ENCODE measurements at places on chromosomes 1 and 21. TPM values are rescaled to one million over a fixed set of nuclear protein-coding genes. Genes with fewer than 3 reads are reported as not detected.
A peak's percentile ranks its signal among the peaks of the same experiment; 100 is the strongest.

- no peaks in the 10 kb centered on the region for H3K36me3 ChIP-seq
- H3K27me3 ChIP-seq: no peaks in the 10 kb centered on the region
- no peak overlapping the region for H3K27ac ChIP-seq
- no peak overlapping the region for H3K4me3 ChIP-seq
Measured at GRCh38 chr1:3922201-3922725, 22.2 kb upstream of the C1orf174 start.

- H3K27me3 ChIP-seq: no peaks in the 10 kb centered on the region
- peak overlapping the region; percentile 92 for H3K4me3 ChIP-seq
Measured at GRCh38 chr1:112620377-112620695, 704 bp downstream of the CAPZA1 start.

GRCh38 chr1:205272536-205272935 lies 44.8 kb downstream of the TMCC2 start:
- no peak for DNase-seq
- no peaks in the 10 kb centered on the region for H3K27me3 ChIP-seq
- no peaks in the 10 kb centered on the region for H3K36me3 ChIP-seq
- H3K27ac ChIP-seq: no peak overlapping the region
- no peak overlapping the region for H3K4me3 ChIP-seq

The LENEP gene
- not detected for total RNA-seq

DNA sequence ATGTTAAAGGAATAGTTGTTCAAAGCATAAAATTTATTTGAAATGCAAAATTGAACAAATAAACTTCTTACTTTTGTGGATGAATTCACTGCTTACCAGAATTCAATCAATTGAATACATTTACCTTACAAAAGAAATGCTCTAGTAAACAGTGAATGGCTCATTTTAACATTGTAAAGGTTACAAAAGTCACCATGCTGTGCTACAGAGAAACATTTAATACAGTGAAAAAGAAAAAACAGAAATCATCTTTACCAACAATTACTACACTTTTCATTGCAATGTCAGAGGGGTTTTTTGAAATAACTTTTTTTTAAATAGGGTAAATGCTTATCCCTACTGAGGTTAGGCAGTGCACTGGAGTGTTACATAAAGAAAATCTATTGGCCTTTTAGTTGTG lies 853.0 kb downstream of the NCAM2 start:
- no peak overlapping the region for H3K27ac ChIP-seq
- no peak overlapping the region for H3K4me3 ChIP-seq
- DNase-seq: no peak
- H3K36me3 ChIP-seq: no peaks in the 10 kb centered on the region
- no peaks in the 10 kb centered on the region for H3K27me3 ChIP-seq

GRCh38 chr1:215636258-215636965 lies 69.3 kb downstream of the KCTD3 start:
- no peak overlapping the region for H3K4me3 ChIP-seq
- peaks cover 3% of the 10 kb centered on the region for H3K4me1 ChIP-seq
- no peak for DNase-seq

GRCh38 chr1:12157366-12158231 lies 9.2 kb upstream of the TNFRSF1B start:
- H3K4me3 ChIP-seq: no peak overlapping the region
- no peak for DNase-seq
- H3K27me3 ChIP-seq: no peaks in the 10 kb centered on the region
- no peak overlapping the region for H3K27ac ChIP-seq
- no peaks in the 10 kb centered on the region for H3K4me1 ChIP-seq
- H3K36me3 ChIP-seq: no peaks in the 10 kb centered on the region

DNA sequence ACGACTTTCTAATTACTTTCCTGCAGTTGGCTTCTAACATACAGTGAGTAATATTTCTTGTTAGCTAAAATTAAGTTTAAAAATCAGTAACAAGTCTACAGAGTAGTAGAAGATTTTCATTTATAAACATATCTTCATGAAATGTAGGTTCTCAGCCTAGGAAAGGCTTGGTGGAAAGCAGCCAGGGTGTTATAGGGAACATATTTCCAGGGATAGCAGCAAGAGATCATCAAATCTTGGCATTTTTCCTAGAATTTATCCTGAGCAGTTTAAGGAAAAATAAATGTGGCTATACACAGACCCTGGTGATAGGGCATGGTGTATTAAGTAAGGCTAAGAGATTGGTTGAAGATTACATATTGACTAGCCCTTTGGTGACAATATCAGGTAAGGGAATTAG lies 203.5 kb upstream of the NEGR1 start:
- peak; percentile 14 for DNase-seq
- no peaks in the 10 kb centered on the region for H3K36me3 ChIP-seq
- no peaks in the 10 kb centered on the region for H3K4me1 ChIP-seq
- H3K4me3 ChIP-seq: no peak overlapping the region
- no peaks in the 10 kb centered on the region for H3K27me3 ChIP-seq

The S100A14 gene
- not detected for total RNA-seq

- peaks cover 16% of the 10 kb centered on the region for H3K4me1 ChIP-seq
- H3K27me3 ChIP-seq: no peaks in the 10 kb centered on the region
- DNase-seq: no peak
- H3K27ac ChIP-seq: no peak overlapping the region
Measured at GRCh38 chr1:205324781-205325180, 3.2 kb upstream of the NUAK2 start.

The VWA5B1 gene
- 0.27 TPM for total RNA-seq

DNA sequence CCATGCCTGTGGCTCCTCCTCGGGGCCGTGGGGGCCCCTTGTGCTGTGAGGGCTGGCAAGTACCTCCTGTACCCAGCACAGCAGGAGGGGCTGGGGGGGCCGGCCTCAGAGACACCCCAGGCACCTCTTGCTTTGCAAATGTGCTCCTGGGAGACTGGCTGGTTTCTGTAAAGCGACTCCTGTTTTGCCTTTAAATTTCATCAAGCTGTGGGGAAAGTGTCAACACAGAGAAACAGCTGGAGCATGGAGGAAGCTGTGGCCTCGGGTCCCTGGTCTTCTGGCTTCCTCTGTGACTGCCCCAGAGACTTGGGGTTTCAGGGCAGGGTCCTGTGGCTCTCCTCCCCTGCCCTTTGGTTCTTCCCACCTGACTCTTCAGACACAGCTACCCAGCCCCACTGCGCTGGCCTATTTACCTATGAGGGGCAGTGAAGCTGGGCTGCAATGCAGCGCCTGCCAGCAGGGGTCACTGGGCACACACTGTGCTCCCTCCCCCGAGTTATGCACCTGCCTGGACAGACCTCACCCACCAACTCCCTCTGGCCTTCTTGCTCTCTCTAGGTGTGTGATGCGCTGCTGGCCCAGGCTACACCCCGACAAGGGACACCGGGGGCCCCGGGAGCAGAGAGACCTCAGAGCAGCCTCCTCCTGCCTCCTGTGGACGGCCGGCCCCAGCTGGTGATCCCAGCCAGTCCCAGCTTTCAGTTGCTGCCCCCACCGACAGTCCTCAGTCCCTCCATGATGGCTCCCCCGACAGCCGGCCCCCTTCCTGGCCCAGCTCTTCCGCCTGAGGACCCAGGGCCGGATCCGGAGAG lies 17.6 kb upstream of the PEX10 start:
- no peak overlapping the region for H3K27ac ChIP-seq
- H3K4me3 ChIP-seq: no peak overlapping the region
- no peaks in the 10 kb centered on the region for H3K36me3 ChIP-seq
- peaks cover 4% of the 10 kb centered on the region for H3K4me1 ChIP-seq
- no peak for DNase-seq

GRCh38 chr1:153404086-153404635 lies 12.2 kb upstream of the S100A7A start:
- no peaks in the 10 kb centered on the region for H3K27me3 ChIP-seq
- DNase-seq: no peak
- H3K4me3 ChIP-seq: no peak overlapping the region

The PTGFRN gene
- 72.4 TPM for total RNA-seq

GRCh38 chr1:15178571-15179484 lies 25.3 kb downstream of the TMEM51 start:
- H3K4me1 ChIP-seq: peaks cover 13% of the 10 kb centered on the region
- H3K27ac ChIP-seq: peak overlapping the region; percentile 22
- no peaks in the 10 kb centered on the region for H3K36me3 ChIP-seq
- DNase-seq: peak; percentile 88

- H3K36me3 ChIP-seq: no peaks in the 10 kb centered on the region
- no peaks in the 10 kb centered on the region for H3K27me3 ChIP-seq
- H3K4me1 ChIP-seq: peaks cover 20% of the 10 kb centered on the region
- no peak overlapping the region for H3K27ac ChIP-seq
- no peak for DNase-seq
- no peak overlapping the region for H3K4me3 ChIP-seq
Measured at GRCh38 chr1:177223359-177223758, 52.6 kb downstream of the BRINP2 start.

The CA6 gene
- total RNA-seq: not detected

GRCh38 chr1:243734308-243734695 lies 115.7 kb downstream of the AKT3 start:
- H3K36me3 ChIP-seq: no peaks in the 10 kb centered on the region
- no peak overlapping the region for H3K4me3 ChIP-seq
- H3K4me1 ChIP-seq: peaks cover under 1% of the 10 kb centered on the region
- no peak for DNase-seq

DNA sequence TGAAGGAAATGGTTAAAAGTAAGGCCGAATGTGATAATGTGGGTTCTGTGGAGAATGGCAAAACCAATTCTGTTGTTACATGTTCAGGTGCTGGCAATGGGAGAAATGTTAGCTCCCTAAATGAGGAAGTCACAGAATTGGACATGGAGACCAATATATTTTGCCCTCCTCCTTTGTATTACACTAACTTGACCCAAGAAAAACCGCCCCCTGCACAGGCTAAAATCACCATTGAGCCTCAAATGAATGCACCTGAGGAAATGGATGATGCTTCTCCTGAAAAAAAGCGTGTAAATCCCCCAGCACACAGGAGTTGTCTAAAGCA lies 932 bp downstream of the MAP10 start:
- no peaks in the 10 kb centered on the region for H3K36me3 ChIP-seq
- H3K27ac ChIP-seq: peak overlapping the region; percentile 94
- DNase-seq: no peak
- H3K4me1 ChIP-seq: peaks cover 47% of the 10 kb centered on the region
- H3K27me3 ChIP-seq: no peaks in the 10 kb centered on the region

DNA sequence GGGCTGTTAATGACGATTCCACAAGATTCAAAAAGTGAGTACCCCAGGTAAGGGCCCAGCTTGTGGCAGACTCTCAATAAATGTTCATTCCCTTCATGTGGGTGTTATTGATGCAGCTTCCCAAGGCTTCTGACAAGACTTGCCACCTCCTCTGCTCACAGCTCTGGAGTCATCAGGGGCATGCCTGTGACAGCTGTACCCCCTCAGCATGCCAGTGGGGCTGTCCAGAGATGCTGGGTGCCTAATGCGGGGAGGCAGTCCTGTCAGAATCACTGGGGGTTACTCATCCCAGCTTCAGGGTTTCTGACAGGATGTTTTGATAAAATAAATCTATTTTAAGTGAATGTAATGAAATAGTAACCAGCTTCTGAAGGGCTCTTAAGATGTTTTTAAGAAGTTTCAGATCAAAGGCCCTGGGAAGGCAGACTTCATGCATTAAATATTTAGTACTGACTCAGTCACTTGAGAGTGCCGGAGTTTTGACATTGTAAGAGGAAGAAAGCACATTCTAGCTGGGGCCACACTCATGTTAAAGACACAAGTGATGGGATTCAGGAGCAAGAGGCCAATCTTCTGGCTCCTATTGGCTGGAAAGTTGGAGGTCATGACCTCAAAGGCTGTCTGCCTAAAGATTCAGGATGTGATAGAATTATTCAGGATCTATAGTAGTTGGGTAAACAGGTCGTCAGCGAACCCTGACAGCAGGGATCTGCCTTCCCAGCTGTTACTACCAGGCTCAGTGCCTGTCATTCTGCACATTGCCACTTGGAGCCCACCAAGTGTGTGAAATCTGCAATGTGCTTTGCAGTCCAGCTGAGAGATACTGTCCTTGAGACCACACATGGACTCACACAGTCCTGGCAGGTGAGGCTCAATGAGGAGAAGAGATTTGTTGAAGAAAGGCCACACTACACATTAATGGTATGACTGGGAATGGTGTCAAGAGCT lies 239.6 kb upstream of the BEND5 start:
- no peak for DNase-seq
- no peak overlapping the region for H3K4me3 ChIP-seq
- no peaks in the 10 kb centered on the region for H3K27me3 ChIP-seq
- no peaks in the 10 kb centered on the region for H3K36me3 ChIP-seq
- H3K4me1 ChIP-seq: no peaks in the 10 kb centered on the region

DNA sequence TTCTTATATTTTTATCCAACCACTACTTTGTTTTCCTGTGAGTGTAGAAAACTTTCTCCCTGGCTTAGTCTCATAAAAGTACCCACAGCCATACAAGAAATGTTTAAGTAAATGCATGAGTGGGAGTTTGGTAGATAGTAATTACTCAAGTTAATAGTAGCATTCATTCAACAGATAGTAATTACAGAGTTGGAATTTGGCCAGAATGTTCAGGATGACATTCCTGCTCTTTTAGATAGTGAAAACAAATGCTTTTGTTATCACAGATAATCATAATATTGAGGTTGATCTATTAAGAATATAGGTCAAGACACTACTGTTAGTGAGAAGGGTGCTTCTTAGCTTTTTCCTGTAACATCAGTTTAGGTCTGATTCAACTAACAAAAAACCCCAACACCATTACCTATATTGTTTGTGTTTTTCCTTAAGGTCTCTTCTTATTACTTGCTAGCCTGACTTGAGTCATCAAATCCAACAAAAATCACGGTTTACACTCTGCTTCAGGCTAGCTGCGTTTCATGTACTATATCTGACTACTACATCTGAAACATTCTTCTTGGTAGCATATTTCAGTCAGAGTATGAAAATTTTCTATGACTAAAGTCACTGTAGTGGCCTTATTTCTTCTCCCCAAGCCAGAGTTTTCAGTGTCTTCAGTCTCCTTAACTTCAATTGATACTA lies 163.7 kb downstream of the HS2ST1 start:
- no peak for DNase-seq
- H3K4me3 ChIP-seq: no peak overlapping the region
- H3K27ac ChIP-seq: no peak overlapping the region

DNA sequence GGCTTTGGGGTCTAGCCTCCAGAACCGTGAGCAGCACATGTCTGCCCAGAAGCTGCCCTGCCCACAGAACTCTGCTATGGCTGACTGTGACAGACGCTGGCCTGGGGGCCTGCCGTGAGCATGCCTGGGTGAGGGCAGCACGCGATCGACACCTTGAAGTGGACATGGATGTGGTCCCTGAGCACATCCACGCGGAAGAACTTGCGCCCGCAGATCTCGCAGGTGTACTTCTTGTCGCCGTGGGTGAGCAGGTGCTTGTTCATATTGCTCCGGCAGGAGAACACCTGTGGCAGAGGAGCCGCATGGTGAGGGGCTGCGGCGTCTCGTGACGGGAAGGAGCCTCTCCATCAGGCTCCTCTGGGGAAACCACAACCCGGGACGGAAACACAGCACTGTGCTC lies 56.0 kb downstream of the PRDM15 start:
- no peak overlapping the region for H3K27ac ChIP-seq
- no peaks in the 10 kb centered on the region for H3K36me3 ChIP-seq
- DNase-seq: no peak
- no peak overlapping the region for H3K4me3 ChIP-seq
- H3K27me3 ChIP-seq: no peaks in the 10 kb centered on the region
